ENCODE measurements at places on chromosomes 1 and 21.

- no peak for DNase-seq
Observed at GRCh38 chr21:33367309-33367973, 35.8 kb upstream of the IFNGR2 start.

DNA sequence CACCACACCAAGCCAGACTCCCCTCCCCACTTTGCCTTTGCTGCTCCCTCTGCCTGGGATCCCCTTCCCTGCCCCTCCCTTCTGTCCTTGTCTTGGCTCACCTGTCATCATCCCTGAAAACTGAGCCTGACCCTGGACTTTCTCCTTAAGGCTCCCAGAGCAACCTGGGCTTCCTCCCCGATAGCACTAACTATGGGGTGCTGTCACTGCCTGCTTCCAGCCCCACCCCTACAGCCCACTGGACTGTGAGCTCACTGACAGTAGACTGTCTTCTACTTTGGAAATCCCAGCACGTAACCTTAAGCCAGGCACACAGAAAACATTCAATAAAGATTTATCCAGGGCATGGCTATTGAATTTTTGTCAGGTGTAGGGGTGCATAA lies 9.5 kb upstream of the CSF1 start:
- DNase-seq, result no peak

GRCh38 chr1:170856455-170856854 lies 78.9 kb upstream of the MROH9 start:
- no peak for DNase-seq

DNA sequence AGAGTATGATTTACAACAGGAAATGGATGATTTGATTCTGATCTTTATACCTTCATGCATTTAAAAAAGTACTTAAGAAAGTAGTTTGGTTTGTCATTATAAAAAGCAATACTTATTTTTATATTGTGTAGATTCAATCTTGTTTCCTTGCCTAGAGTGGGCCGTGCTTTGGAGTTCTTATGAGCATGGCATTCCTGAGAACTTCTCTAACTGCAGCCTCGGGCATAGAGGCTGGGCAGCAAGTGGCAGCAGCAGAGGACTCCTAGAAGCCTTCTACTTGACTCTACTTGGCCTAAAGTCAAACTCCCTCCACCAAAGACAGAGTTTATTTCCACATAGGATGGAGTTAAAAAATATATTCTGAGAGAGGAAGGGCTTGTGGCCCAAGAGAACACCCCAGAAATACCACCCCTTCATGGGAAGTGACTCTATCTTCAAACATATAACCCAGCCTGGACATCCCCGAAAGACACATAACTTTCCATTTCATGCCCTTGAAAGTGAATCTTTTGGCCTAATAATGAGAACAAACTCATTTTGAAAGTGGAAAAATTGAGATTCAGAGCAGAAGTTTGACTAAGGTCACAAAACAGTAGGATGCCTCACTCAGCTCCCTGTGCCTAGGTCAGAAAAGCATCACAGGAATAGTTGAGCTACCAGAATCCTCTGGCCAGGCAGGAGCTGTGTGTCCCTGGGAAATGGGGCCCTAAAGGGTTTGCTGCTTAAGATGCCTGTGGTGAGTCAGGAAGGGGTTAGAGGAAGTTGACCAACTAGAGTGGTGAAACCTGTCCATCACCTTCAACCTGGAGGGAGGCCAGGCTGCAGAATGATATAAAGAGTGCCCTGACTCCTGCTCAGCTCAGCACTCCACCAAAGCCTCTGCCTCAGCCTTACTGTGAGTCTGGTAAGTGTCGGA lies at the start of gene IVL:
Gene IVL (plus strand): TSS at position 861 of the 916 bp plus-strand sequence. CDS start 1,252 bp downstream, outside the sequence.
- DNase-seq, result no peak

GRCh38 chr1:248696774-248697173 lies 5.8 kb downstream of the OR14I1 start:
- DNase-seq, result no peak

GRCh38 chr1:179866616-179867015 lies 11.0 kb downstream of the TOR1AIP2 start:
- DNase-seq, result no peak

GRCh38 chr1:243513726-243514491 lies 258.1 kb downstream of the SDCCAG8 start:
- no peak for DNase-seq

GRCh38 chr1:154474802-154475201 lies 27.2 kb upstream of the TDRD10 start:
- DNase-seq, result peak; percentile 29

DNA sequence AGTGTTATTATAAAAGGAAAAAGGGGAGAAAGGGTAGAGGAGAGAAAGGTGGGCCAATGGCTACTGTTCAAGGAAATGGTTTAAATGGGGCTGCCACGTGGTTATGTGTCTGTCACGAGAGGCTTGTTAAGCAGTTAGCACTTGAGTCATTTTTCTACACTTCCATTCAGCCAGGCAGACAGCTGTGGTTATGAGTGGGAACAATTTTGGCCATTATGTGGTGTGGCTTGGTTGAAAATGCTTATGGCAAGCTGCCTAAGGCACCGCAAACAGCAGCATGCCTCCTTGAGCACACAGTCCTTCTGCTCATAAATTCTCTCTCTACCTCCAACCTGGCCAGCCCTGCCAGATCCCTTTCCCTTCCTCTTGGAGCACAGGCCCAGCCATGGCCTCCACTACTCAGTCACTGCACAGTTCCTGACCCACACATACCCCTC lies 3.2 kb upstream of the SRM start:
- DNase-seq, result no peak

DNA sequence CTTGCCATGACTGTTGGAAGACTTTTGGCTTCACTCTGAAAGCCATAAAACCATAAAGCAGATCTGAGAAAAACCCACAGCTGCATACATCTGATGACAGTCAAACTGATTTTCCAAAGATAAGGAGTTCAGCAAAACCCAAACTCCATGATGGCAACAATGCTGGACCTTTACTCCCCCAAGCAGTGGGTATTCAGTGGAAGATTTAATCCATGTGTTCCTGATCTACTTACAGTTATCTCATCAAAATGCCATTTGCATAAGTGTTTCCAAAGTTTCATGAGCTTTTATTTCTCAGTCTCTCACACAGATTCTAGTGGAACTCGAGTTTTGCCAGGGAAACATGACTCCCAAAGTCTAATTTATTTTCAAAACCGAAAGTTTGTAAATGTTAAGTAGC lies 184.9 kb downstream of the ZC3H11B start:
- no peak for DNase-seq

DNA sequence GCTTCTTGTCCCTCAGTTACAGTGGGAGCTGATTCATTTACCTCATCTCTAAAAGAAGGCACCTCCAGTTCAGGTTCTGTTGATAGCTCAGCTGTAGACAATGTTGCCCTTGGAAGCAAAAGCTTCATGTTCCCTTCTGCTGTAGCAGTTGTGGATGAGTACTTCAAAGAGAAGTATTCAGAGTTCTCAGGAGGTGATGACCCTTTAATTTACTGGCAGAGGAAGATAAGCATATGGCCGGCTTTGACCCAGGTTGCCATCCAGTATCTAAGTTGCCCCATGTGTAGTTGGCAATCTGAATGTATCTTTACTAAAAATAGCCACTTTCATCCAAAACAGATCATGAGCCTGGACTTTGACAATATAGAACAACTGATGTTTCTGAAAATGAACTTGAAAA lies 4.5 kb downstream of the ZBED6 start:
- DNase-seq, result no peak

DNA sequence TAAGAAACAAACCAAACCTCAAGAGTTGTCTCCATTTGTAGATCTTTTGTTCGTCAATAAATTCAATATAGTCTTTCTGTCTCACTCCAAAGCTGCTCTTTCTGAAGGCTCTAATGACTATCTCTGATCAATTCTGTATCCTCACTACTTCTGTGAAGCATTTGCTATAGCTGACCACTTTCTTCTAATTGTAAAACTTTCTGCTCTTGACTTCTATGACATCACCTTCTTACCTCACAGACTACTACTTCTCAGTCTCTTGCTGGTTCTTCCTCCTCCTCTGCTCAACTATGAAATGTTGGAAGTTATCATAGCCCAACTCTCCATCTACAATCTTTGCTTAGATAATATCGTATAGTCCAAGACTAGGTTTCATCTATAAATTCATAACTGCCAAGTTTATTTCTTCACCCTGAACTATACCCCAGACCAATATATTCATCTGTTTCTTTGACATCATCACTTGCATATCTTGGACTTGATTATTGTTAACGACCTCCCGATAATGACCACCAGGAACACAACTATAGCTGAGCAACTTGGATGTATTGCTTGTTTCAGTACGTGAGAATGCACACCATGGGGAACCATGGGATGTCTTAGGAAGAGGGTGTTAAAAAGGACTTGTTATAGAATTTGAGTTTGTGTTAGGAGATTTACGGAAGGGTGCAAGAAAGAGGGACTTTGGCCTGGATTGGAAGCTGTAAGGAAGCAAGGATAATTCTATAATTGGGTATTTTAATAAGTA lies 2.0 kb upstream of the CDC7 start:
- no peak for DNase-seq

- DNase-seq, result no peak
Observed at GRCh38 chr1:41184446-41184845, 57.7 kb downstream of the SCMH1 start.

DNA sequence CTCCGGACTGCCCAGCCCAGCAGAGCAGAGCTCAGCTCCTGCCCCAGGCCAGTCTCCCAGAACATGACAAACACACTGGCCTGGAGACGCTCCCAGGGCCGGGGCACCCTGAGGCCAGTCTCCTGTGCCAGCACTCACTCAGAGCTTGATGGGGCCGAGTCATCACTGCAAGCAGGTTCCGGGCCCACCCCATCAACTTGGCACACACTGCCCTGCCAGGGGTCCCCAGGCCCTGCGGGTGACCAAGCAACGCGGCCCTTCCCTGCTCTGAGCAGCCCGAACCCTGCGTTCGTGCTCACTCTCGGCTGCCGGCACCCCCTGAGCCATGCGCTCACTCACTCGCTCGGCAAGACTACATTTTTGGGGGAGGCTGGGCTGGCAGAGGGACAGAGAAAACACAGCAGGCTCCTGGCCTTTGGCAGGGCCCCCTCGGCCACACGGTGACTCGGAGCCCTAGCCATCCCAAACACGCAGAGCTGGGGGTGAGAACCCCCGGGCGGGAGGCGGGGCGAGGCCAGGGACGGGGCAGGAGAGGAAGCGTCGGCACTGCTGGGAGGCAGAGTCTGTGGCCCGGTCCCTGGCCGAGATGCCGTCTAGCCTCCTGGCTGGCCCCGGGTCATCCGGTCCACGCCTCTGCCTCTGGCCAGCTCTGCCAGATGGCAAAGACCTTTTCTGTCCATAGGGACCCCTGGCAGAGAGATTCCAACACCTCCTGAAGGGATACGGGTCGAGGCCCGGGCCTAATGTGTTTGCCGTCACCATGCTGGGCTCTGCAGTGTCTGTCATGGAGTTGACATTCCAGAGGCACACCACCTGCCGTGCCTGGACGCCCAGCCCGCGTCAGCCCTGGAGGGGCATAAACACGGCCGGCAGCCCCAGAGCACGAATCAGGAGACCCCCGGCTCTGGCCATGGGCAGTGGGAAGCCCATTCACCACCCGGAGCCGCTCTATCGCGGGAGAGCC lies 68.0 kb downstream of the MEGF6 start:
- DNase-seq, result peak; percentile 67

DNA sequence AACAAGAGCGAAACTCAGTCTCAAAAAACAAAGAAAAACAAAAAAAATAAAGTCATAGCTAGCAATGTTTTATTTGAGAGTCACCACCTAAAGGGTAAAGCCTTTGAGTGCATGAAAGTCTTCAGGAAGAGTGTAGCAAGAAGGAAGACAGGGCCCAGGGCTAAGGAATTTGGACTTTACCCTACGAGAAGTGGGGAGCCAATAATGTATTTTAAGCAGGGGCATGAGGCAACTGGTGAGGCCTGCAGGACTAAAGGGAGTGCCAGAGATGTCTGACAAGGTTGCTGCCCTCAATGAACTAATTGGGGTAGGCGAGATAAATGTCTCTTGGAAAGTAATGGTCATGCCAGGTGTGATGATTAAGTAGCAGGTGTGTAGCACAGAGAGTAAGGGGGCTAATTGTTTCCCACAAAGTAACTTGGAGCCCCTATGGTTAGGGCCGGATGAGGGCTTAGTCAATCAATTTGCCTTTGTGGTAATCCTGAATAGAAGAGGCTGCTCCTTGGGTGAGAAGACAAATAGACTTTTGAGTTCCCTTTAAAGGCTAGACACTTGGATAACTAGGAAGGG lies 31.6 kb upstream of the CACNA1E start:
- DNase-seq, result no peak

GRCh38 chr1:159554696-159555095 lies 18.9 kb upstream of the OR10J5 start:
- DNase-seq, result peak; percentile 65

DNA sequence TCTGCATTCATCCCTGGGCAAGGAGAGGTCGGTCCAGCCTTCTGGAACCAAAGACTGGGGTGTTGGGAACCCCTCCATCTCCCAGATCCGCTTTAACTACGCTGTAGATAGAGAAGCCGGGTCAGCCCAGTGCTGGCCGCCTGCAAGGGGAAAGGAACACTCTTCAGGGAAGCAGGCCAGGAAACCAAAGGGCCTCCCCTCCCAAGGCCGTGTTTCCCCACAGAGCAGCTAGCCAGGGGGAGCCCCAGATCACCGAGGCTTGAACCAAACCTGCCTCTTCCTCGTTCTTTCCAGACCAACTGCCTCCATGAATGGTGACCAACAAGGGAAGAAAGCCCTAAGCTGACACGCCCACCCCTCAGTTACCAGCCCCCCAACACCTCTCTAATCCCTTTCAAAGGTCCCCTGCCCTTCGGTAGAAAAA lies 1.2 kb upstream of the CHD5 start:
- no peak for DNase-seq

DNA sequence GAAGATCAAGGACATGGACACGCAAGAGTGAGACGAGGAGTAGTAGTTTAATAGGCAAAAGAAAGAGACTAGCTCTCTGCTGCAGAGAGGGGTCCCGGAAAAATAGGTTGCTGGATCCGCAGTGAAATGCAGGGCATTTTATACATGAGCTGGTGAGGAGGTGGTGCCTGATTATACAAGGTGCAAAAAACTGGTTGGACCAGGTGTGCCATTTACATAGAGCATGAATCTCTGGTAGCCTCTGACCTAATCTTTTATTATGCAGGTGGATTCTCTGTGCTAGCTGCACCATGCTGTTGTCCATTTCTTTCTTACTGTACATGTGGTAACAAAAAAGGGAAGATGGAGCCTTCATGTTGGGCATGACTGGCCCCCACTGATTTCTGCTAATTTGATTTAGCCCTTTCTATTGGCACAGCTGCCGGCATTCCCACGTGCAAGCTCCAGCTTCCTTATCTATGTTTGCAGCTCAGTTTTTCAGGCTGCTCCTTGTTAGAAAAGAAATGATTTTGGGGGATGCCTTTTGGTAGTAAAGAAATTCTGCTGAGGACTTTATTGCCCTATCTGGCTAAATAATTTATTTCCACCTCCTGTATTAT lies 548.1 kb downstream of the BRINP3 start:
- no peak for DNase-seq

- no peak for DNase-seq
Observed at GRCh38 chr21:17371450-17371849, 141.4 kb upstream of the CXADR start.

GRCh38 chr1:44605914-44606615 lies 68.2 kb downstream of the TMEM53 start:
- DNase-seq, result no peak

DNA sequence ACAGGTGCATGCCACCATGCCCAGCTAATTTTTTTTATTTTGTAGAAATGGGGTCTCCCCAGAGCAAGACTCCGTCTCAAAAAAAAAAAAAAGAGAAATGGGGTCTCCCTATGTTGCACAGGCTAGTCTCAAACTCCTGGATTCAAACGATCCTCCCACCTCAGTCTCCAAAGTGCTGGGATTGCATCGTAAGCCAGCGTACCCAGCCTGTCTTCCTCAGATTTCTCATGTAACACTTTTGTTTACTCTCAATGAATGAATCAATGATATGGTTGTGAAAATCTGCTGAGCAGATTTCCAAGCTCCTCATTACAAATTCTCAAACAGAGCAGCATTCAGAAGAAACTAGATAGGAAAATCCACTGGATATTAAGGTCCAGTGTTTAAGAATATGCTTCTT lies 6.6 kb downstream of the CMPK1 start:
- peak; percentile 44 for DNase-seq

All from HCEC 1CT (cell line).